ENCODE measurements at places on chromosomes 1 and 21. TPM values are rescaled to one million over a fixed set of nuclear protein-coding genes. Genes with fewer than 3 reads are reported as not detected.
A peak's percentile ranks its signal among the peaks of the same experiment; 100 is the strongest.

GRCh38 chr1:181484821-181485220, 1.5 kb downstream of the CACNA1E start:
- DNase-seq = no peak

Gene NHLH1
- total RNA-seq = not detected

- DNase-seq = no peak
Observed at GRCh38 chr1:12607263-12607662, 10.7 kb downstream of the DHRS3 start.

DNA sequence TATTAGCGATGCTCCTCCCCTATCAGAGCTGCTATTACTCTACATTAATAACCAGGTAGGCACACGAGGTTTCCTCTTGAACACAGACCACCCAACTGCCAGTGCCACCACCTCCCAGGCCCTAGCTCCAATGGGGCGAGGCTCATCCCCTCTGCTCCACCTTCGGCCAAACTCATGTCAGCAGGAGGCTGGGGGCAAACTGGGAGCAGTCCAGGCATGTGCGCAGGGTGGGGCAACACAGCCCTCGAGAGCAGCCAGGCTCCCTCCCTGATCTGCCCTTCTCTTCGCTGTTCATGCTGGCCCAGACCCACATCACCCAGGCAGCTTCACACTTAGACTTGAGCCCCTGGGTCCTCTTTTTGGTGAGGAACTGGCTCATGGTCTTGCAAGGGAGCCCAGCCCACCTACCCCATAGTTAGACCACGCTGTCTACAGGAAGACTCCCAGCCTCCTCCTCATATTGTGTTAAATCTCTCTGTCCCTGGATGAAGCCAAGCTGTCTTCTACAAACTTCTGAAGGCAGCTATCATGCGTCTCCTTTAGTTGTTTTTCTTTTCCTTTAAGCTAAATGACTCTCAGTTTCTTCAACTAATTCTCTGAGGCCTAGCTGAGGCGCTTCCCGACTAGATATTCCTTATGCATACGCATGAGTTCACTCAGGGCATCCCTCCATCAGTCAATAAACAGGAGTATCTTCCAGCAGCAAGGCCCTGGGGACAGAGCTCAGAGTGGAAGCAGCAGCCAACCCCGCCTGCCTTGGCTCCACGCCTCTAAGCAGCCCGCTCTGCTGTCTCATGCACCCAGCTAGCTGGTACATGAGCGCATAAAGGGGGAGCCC, 12.0 kb downstream of the TMEM9 start:
- DNase-seq = no peak

Gene SPRR1A
- total RNA-seq = not detected

DNA sequence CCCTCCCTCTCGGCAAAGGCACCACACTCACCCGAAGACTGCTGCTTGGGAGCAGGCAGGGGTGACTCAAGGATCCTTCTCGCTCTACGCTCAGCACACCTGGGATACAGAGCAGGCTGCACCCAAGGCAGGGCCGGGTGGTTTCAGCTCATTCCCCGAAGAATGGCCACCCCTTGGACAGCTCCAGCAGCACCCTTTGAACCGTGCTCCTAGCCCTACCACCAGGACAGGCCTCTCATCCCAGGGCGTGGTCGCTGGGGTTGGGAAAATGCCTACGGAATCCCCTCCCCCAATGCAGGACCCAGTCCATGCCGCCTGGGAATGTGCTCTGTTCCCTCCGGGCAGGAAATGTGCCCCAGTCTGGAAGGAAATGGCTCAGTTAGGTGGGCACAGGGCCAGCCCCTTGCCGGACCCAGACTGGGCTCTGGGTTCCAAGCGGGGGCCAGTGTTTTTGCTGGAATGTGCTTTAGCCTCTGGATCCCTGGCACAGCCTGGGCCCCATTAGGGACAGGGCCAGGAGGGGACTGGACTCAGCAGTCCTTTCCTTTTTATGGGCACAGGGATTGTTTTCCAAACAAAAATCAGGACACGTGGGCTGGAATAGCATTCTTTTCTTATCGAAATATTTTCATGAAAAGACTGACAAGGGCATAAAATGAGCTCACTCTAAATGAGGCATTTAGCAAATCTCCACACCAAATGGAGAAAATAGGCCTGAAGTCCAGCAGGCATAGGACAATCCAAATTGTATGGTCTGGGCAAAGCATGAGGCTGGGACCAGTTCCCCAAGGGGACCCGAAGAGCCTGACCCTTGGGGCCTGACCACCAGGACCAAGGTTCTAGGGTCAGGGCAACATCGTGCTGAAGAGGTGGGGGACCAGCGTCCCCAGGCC, 7.3 kb downstream of the TMEM82 start:
- DNase-seq = no peak

- peak; percentile 70 for DNase-seq
Observed at GRCh38 chr1:198465201-198466144, 75.0 kb downstream of the ATP6V1G3 start.

Gene NMNAT2
- total RNA-seq = 0.56 TPM

GRCh38 chr1:155794605-155795245, 62.3 kb downstream of the GON4L start:
- peak; percentile 76 for DNase-seq

DNA sequence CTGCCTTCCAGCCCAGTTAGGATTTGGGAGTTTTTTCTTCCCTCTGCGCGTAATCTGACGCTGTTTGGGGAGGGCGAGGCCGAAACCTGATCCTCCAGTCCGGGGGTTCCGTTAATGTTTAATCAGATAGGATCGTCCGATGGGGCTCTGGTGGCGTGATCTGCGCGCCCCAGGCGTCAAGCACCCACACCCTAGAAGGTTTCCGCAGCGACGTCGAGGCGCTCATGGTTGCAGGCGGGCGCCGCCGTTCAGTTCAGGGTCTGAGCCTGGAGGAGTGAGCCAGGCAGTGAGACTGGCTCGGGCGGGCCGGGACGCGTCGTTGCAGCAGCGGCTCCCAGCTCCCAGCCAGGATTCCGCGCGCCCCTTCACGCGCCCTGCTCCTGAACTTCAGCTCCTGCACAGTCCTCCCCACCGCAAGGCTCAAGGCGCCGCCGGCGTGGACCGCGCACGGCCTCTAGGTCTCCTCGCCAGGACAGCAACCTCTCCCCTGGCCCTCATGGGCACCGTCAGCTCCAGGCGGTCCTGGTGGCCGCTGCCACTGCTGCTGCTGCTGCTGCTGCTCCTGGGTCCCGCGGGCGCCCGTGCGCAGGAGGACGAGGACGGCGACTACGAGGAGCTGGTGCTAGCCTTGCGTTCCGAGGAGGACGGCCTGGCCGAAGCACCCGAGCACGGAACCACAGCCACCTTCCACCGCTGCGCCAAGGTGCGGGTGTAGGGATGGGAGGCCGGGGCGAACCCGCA, at the start of gene PCSK9:
TSS of gene PCSK9 (plus strand) at position 207 of the 741 bp plus-strand sequence. CDS start at position 497, 290 bp downstream.
- DNase-seq = no peak

Gene HSD3B2
- not detected for total RNA-seq

DNA sequence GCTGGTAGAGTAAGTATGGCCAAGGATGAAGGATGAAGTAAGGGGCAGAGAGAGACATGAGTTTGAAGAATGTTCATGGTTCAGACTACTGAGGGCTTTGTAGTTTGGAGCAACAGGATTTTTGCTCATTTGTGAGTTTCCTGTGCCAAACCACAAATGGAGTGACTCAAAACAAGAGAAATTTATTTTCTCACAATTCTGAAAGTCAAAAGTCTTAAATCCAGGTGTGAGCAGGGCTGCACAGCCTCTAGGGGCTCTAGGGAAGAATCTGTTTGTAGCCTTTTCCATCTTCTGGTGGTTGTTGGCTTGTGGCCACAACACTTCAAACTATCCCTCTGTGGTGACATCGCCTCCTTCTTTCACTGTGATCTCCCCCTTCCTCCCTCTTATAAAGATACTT, 58.9 kb downstream of the RHOU start:
- DNase-seq = no peak

Gene CHODL
- total RNA-seq = under 0.01 TPM

Gene BTBD8
- total RNA-seq = 3.6 TPM

DNA sequence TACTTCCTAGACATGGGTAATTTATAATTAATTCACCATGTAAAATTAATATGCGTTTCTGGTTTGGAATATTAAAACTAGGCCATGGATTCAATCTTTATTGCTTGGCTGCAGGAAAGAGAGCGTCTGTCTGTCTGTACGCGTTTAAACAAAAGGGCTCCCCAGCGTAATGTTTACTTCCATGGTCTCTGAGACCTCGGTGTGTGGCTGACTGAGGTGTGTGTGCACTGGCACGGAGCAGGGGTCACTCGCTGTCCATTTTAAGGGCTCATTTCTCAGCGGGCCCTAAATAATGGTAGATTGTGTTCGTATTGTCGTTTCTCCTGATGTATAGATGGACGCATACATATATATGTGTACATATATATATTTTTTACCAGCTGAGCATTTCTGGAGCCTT, 119.6 kb downstream of the ATG4C start:
- no peak for DNase-seq

GRCh38 chr1:67880056-67880601, 46.9 kb upstream of the GNG12 start:
- DNase-seq = peak; percentile 79

DNA sequence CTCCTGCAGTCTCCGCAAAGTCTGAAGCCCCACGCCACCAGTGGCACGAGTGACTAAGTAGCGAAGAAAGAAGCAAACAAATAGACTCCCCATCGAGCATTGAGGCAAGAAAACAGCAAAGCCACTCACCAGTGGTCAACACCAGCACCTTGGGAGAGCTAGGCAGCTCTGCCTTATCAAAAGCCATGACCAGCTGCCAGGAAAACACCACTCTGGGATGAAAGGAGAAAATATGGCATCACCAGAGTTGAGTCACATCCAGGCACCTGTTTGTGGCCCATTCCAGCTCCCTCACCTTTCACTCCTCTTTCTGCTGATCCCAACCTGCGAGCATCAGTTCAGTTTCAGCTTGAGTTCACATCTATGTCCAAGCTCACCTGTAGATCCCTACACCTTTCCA, 17.2 kb downstream of the PDZK1 start:
- no peak for DNase-seq

DNA sequence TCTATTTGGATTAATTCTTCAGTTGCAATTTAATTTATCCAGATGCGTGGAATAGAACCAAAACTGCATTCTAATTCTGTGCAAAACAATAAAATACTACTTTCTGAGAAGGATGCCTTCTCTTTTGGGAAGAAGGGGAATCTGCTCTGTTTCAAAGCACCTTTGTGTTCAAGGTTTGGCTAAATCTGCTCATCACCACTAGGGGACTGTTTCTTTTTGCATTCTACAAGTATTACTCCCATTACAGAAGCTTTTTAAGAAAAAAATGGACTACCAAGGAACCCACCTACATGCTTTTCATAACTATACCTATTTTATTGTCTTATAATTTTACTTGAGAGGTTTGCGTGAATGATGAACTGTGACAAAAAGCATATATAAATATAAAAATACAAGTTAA, 18.2 kb downstream of the MRPS6 start:
- no peak for DNase-seq
